ENCODE measurements at places on chromosomes 16 and 17.

DNA sequence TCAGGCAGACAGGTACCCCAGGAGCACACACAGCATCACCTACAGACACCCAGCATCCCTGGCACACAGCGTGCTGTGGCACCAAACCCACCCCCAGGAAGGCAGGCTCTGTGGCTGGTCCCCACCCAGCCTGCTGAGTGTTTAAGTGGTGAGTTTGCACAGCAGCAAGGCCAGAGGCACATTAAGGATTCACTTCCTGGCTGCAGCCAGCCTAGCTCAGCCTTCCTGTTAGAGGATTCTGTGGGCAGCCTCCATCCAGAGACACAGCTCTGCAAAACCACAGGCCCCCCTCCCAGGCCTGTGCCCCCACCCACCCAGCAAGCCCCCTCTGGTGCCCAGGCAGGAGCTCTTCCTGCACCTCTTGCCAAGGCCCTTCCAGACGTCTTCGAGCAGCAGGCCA lies 36.1 kb upstream of the PHB1 start:
- no peak for DNase-seq

GRCh38 chr17:44543213-44543904 lies 13.9 kb upstream of the FZD2 start:
- DNase-seq, result no peak

DNA sequence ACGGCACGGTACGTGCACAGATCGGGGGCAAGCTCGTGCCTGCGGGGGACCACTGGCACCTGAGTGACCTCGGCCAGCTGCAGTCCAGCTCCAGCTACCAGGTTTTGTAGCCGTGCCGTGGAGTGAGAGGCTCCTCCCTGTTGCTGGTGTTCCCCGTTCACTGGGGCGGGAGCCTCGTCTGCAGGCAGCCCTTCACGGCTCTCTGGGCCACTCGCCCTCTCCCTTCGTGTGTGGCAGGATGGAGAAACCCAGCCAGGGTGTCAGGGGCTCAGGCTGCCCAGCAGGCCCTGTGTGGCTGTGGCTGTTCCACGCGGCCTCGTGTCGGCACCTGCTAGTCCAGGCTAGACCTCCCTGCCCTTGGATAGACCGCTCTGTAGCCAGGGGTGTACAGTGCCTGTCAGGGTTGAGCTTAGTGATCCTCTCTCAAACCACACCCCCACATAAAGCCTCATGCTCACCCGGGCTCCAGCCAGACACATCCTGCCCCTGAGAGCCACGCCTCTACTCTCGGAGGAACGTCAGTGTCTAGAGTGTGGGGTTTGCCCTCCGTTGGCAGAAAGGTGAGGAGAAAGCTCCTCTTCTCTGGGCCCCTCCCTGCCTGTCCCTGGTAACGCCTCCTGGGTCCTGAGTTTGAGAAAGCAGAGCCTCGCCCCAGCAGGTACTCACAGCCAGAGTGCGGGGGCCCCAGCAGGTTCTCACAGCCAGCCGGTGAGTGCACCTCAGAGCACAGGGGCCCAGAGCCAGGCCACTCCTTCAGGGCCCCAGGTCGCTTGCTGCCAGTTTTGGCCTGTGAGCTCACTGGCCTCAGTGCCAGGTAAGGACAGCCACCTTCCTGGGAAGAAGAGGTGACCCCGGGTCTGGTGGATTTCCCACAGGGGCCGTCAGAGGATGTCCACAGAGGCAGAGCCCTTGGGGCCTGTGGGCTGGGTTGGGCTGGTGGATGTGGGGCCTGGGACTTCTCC lies 27.7 kb downstream of the NME3 start:
- DNase-seq, result no peak

- DNase-seq, result no peak
These were observed 9.6 kb upstream of the CDK5R1 start for GRCh38 chr17:32477220-32477619.

DNA sequence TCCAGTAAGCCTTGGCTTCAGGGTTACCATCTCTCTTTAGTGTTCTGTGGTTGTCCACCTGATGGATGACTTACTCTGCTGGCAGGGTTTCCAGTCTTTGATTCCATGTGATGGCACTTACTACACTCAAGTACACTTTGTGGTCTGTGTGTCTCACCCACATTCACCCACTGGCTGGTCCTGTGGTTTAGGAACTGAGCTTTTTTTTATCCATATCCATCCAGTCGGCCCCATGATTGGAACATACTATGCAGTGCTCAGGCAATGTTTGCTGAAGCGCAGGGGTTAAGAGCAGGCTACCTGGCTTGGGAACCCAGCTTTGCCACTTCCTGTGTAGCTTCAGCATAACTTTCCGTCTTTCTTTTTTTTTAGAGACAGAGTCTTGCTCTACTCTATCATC lies 2.8 kb upstream of the FUS start:
- peak; percentile 44 for DNase-seq

DNA sequence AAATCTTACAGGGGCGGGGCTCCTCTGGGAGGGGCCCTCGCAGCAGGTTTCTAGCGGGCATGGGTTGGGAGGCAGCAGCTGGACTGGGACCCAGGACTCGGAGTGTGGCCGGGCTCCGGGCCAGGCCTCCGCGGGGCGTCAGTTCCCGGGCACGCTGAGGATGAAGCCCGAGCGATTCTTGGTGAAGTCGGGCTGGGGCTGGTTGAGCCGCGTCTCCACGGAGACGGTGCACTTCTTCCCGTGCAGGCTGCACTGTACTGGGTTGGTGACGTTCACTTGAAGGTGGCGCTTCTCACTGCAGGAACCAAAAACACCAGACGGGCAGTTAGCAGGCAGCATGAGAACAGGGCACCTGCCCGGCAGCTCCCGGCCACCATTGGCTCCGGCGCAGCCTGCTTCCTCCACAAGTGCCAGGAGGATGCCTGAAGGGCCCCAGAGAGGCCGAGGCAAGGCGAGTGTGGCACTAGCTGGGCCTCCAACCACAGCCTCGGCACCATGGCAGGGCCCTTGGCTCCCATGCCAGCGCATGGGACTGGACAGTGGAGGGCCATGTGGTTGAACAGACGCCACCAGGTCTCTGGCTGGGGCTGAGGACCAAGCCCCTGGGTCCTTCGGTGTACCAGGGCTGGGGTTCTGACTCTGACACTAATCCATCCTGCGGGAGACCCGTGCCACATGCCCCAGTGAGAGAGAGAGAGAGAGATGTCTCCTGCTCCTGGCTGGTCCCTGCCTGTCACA lies 8.0 kb downstream of the CDK5R1 start:
- no peak for DNase-seq

GRCh38 chr17:33240362-33240761 lies 52.7 kb downstream of the ASIC2 start:
- no peak for DNase-seq

GRCh38 chr16:56632156-56632847 lies at the start of gene MT1M:
TSS of gene MT1M (plus strand) at chr16:56632659. CDS start at chr16:56632732, 73 bp downstream.
- DNase-seq, result no peak

DNA sequence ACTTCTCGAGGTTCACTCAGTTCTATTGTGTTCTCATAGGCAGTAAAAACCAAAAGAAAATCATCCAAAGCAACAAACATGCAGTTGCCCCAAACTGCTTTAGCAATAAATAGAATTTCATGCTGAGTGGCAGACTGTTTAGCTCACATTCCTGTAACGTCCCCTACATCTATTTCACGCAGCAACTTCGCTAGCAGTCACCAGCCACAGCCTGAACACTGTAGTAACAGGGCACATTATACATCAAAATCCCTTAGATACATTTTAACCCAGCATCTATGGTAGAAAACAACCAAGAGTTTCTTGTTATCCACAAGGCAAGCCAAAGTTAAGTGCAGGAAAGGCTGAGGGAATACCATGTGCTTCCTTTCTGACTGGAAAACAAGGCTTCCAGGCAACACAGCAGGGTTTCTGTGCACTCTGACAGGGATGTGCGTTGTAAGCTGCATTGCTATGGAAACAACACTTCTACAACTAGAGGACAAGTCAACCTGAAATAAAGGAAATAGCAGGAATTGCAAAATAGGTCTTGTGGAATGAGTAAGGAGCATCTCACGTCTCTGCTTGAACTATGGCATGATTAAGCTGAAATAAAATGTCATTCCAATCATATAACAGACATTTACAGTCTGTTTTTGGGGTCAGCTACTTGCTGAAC lies 55.4 kb downstream of the CFDP1 start:
- DNase-seq, result no peak
